ENCODE measurements at places on chromosomes 11 and 22.

DNA sequence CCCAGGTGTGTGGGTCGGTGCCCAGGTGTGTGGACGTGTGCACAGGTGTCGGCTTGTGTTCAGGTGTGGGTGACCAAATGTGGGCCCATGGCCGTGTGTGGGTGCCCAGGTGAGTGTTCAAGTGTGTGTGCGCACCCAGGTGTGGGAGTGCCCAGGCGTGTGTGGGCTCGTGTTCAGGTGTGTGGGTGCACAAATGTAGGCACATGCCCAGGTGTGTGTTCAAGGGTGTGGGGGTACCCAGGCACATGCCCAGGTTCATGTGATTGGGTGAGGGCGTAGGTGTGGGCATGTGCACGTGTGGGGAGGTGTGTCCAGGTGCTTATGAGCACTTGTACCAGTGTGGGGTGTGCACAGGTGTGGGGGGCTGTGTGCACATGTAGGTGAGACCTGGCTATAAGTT is 42.8 kb downstream of the MOB2 start:
- DNase-seq = no peak

GRCh38 chr11:74015919-74016684 is 7.2 kb upstream of the UCP3 start:
- DNase-seq = no peak

DNA sequence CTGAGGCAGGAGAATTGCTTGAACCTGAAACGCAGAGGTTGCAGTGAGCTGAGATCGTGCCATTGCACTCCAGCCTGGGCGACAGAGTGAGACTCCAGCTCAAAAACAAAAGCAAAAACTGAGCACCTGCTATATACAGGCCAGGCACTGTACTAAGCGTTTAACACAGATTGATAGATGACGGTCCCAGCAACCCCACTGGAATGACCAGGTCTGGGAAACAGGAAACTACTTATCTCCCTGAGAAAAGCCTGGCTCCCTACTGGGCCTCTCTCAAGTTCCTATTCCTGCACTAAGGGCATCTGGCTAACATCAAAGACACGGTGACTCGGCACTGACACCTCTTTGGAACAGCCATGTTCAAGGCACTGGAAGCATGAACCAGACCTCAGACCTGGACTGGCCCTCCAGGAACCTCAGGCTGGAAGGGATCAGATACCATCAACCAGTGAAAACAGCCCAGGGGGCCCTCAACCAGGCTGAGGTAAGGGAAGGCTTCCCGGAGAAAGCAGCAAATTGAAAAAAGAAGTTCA is 16.6 kb downstream of the ARAP1 start:
- no peak for DNase-seq

- no peak for DNase-seq
Observed at GRCh38 chr11:8205566-8205965, 36.7 kb upstream of the RIC3 start.

DNA sequence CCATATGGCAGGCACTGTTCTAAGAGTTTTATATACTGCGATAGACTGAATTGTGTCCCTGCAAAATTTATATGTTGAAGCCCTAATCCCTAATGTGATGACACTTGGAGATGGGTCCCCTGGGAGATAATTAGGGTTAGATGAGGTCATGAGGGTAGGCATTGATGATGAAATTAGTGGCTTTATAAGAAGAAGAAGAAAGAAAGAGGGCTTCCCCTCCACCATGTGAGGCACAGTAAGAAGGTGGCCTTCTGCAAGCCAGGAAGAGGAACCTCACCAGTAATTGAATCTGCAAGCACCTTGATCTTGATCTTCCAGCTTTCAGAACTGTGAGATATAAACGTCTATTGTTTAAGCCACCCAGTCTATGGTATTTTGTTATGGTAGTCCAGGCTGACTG is 46.6 kb upstream of the TENM4 start:
- DNase-seq = no peak

- no peak for DNase-seq
Observed at GRCh38 chr11:99634581-99634980, 613.8 kb downstream of the CNTN5 start.
